ENCODE measurements at places on chromosomes 11 and 22.

DNA sequence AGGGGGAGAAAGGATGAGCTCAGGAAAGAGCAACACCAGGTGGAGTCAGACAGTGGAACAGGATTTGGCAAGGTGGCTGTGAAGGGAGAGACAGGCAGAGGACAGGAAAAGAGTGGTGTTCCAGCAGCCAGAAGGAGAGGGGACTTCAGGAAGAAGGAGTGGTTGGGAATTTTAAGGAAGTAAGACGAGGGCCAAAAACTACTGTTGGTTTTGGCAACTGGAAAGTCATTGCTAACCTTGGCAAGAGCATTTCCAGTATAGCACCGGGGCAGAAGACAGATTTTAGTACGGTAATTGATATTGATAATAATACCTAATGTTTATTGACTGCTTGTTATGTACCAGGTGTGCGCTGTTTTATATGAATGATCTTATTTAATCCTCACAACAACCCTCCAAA, 15.4 kb upstream of the DDX6 start:
- H3K27ac ChIP-seq = no peak overlapping the region
- no peak overlapping the region for H3K4me3 ChIP-seq
- H3K27me3 ChIP-seq = no peaks in the 10 kb centered on the region
- DNase-seq = no peak
- peaks cover 18% of the 10 kb centered on the region for H3K4me1 ChIP-seq
- H3K36me3 ChIP-seq = no peaks in the 10 kb centered on the region

DNA sequence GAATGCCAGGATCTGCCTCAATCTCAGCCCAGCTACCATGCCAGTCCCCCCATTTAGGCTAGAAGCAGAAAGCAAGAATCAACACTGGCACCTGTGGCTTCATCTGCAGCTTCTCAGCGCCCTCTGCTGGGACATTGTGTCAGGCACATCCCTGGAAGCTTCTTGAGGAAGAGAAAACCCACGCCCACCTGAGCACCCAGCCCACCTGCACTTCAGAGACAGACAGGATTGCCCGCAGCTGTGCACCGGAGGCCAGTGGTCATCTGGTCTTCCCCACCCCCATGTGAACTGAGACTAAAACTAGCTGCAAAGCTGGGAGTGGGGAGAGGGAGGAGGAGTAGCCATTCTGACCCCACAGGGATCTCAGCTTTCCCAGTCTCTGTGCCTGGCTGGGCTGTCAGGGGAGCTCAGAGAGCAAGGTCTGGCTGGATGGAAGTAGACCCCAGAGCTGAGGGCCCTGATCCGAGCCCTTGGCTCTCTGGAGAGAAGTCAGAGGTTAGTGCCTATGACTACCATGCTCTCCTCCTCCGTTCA, 66.8 kb downstream of the FEZ1 start:
- H3K4me1 ChIP-seq = no peaks in the 10 kb centered on the region
- H3K36me3 ChIP-seq = no peaks in the 10 kb centered on the region
- H3K4me3 ChIP-seq = no peak overlapping the region
- no peak overlapping the region for H3K27ac ChIP-seq
- peak; percentile 57 for DNase-seq

DNA sequence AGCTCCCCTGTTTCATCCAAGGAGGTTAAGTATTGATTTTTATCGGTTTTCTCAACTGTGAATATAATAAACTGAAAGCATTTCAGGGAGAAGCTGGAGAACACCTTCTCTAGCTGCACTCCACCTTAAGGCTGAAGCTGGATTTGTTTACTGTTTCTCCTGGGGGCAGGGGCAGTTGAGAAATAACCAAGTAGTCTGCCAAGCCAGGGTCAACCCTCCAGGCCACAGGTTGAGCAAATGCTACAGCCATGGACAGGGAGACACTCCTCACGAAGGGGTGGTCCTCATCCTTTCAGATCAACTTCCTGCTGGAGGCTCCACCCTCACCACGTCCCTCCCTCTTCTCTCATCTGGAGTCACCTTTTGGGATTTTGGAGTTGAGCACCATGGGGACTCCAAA, at the start of gene TTC36:
TTC36 (plus strand) TSS at position 366 of the 400 bp plus-strand sequence; CDS start at position 387, 21 bp downstream.
- peaks cover 9% of the 10 kb centered on the region for H3K36me3 ChIP-seq
- H3K27ac ChIP-seq = no peak within 1 kb of the TSS
- no peak for DNase-seq
- peaks cover 20% of the 10 kb centered on the region for H3K4me1 ChIP-seq
- no peak within 1 kb of the TSS for H3K4me3 ChIP-seq

- H3K4me3 ChIP-seq = no peak overlapping the region
- DNase-seq = no peak
- H3K4me1 ChIP-seq = no peaks in the 10 kb centered on the region
- no peaks in the 10 kb centered on the region for H3K36me3 ChIP-seq
- H3K27ac ChIP-seq = no peak overlapping the region
Measured at GRCh38 chr11:98736833-98737232, 283.9 kb upstream of the CNTN5 start.

GRCh38 chr11:12066056-12066798, 44.2 kb upstream of the MICAL2 start:
- no peak overlapping the region for H3K27ac ChIP-seq
- DNase-seq = no peak
- no peaks in the 10 kb centered on the region for H3K36me3 ChIP-seq
- peaks cover 3% of the 10 kb centered on the region for H3K27me3 ChIP-seq

GRCh38 chr22:49483946-49484345, 343.7 kb downstream of the BRD1 start:
- no peak overlapping the region for H3K4me3 ChIP-seq
- no peaks in the 10 kb centered on the region for H3K36me3 ChIP-seq
- peaks cover 9% of the 10 kb centered on the region for H3K27me3 ChIP-seq
- DNase-seq = no peak
- H3K4me1 ChIP-seq = no peaks in the 10 kb centered on the region

DNA sequence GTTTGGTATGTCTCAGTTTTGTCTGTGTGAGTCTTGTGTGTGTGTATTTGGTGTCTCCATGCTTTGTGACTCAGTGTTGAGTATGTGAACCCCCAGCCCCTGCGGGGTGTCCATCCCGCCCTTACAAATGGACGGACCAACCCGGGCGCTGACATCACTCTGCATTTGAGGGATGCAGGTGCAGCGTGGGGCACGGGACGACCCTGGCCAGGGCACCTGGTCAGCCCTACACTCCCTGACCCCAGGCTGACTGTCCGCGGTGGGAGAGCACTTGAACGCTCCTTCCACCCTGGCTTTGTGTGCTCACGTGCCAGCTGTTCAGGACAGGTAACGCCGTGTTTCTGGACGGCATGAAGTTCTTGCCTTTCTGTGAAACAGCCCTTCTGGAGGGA, 369.0 kb downstream of the BRD1 start:
- no peak overlapping the region for H3K27ac ChIP-seq
- H3K4me1 ChIP-seq = peaks cover 1% of the 10 kb centered on the region
- no peak for DNase-seq
- H3K4me3 ChIP-seq = no peak overlapping the region
- H3K27me3 ChIP-seq = peaks cover 12% of the 10 kb centered on the region

GRCh38 chr11:83583757-83584366, 297.7 kb upstream of the CCDC90B start:
- peaks cover 6% of the 10 kb centered on the region for H3K4me1 ChIP-seq
- no peak for DNase-seq
- H3K27me3 ChIP-seq = peaks cover 5% of the 10 kb centered on the region

DNA sequence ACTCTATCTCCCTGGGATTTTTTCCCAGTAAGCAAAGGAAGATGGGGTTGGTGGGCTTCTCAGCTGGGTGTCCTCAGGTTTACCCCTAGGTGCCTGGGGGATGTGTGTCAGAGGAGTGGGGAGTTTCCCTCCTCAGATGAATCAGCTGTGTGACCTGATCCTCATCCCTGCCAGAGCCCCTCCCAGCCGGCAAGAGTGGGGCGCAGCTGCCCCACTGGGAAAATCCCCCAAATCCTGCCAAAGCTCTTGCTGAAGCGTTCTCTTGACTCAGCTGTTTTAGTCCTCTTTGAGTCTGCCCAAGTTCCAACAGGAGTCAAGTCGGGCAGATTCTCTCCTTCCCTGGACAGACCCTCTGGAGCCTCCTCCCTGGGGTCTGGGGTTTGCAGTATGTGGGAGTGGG, 6.0 kb downstream of the C11orf68 start:
- no peaks in the 10 kb centered on the region for H3K36me3 ChIP-seq
- H3K27me3 ChIP-seq = no peaks in the 10 kb centered on the region
- DNase-seq = no peak
- no peak overlapping the region for H3K27ac ChIP-seq

- no peak overlapping the region for H3K4me3 ChIP-seq
- no peaks in the 10 kb centered on the region for H3K36me3 ChIP-seq
- no peaks in the 10 kb centered on the region for H3K27me3 ChIP-seq
- DNase-seq = no peak
Measured at GRCh38 chr11:92536883-92537282, 312.3 kb downstream of the FAT3 start.

- H3K36me3 ChIP-seq = no peaks in the 10 kb centered on the region
- H3K4me3 ChIP-seq = no peak overlapping the region
- DNase-seq = no peak
- no peak overlapping the region for H3K27ac ChIP-seq
- H3K4me1 ChIP-seq = peaks cover 32% of the 10 kb centered on the region
- H3K27me3 ChIP-seq = no peaks in the 10 kb centered on the region
Measured at GRCh38 chr22:33569018-33569417, 351.3 kb downstream of the LARGE1 start.

DNA sequence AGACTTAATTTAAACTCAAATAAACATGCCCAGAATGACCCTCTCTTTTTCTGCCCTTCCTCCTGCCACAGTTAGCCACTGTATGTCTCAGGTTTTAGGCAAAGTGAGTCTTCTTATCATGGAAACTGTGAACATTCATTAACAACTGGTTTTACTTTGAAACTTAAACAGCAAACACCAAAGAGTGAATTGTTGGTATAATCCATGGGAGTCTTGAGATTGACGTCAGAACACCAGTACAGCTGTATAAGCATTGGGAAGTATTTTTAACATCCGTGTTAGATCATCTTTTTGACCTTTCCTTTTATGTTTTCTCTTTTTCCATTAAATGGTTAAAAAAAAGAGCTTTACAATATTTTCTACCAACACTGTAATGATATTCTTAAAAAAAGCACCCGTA, 38.9 kb downstream of the ARHGEF12 start:
- DNase-seq = no peak
- H3K27me3 ChIP-seq = peaks cover 3% of the 10 kb centered on the region
- no peak overlapping the region for H3K4me3 ChIP-seq
- H3K4me1 ChIP-seq = no peaks in the 10 kb centered on the region

DNA sequence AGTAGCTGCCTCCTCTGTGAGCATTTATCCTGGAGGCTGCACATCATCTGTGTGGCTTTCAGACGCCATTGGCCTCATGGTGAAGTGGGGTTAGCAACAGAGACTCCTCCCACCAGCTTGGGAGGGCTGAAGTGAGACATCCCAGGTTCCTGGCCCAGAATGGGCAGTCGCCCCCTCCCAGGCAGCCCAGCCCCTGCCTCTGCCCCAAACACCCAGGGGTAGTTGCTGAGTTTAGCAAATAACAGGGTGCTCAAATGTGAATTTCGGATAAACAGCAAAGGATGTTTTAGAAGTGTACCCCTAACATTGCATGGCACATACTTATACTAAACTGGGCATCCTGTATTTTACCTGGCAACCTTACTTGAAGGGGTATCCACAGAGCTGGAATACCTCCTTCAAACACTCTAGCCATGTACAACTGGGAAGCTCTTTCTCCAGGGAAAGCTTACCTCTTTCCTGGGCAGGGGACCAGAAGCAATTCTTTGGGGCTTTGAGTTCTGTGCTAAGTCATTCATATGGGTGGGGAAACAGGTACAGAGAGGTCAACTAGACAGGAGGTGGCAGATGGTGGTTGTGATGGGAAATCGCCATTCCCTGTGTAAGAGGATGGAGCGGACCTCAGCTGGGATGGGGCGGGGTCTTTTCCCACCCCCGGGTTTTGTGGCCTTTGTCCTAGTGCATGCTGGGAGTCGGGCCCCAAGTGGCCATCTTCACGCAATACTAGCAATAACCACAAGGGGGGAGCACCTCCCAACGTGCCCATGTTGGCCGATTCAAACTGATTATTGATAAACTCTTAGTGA, 19.3 kb downstream of the MTFP1 start:
- H3K27me3 ChIP-seq = peaks cover 49% of the 10 kb centered on the region
- peak overlapping the region; percentile 18 for H3K27ac ChIP-seq

DNA sequence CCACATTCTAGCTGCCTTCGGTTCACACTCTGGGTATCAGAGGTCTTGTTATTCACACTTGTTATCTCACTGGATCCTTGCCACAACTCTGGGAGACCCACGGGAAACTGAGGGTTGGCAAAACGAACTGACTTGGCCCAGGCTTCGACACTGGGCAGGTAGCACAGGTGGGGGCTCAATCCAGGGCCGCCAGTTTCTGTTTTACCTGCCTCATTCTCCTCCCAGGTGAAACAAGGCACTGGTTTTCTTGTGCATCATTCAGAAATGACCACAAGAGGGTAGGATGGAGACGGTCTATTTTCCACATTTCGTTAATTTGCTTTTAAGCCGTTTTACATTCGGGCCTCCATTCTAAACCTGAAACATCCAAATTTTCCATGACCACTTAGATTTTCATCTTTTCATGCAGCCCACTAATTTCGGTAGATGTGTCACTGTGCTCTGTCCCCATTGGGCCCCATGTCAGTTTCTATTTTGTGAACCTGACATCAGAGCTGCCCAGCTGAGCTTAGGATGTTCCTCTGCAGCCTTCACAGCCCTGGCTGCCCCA, 108.1 kb downstream of the KIAA1671 start:
- no peaks in the 10 kb centered on the region for H3K36me3 ChIP-seq
- H3K27me3 ChIP-seq = no peaks in the 10 kb centered on the region
- peak overlapping the region; percentile 91 for H3K27ac ChIP-seq
- peak overlapping the region; percentile 17 for H3K4me3 ChIP-seq

- no peak overlapping the region for H3K4me3 ChIP-seq
- H3K27ac ChIP-seq = peak overlapping the region; percentile 14
- no peaks in the 10 kb centered on the region for H3K36me3 ChIP-seq
Measured at GRCh38 chr11:47254386-47254785, 3.4 kb upstream of the NR1H3 start.

- no peak for DNase-seq
- H3K27ac ChIP-seq = peak overlapping the region; percentile 98
- peak overlapping the region; percentile 100 for H3K4me3 ChIP-seq
- H3K4me1 ChIP-seq = peaks cover 49% of the 10 kb centered on the region
- H3K36me3 ChIP-seq = peaks cover 45% of the 10 kb centered on the region
- H3K27me3 ChIP-seq = no peaks in the 10 kb centered on the region
Measured at GRCh38 chr11:66002648-66003225, 434 bp downstream of the BANF1 start.

DNA sequence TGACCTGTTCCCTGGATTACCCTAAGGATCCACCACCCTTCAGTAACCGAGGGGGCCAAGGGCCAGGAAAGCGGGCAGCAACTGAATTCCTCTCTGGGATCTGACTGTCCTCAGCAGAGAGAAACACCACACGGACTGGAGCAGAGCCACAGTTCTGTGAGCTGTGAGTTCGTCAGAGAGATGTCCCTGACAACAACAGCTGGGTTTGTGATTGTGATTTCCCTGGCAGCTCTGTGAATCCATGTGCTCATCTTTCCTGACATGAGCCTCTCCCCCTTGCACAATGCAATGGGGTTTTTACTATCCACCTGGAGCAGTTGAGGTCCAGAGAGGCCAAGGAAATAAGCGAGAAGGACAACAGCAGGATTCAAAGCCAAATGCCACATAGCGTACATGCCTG, 69.4 kb upstream of the AMPD3 start:
- H3K27me3 ChIP-seq = peaks cover 35% of the 10 kb centered on the region
- no peak overlapping the region for H3K27ac ChIP-seq
- no peaks in the 10 kb centered on the region for H3K36me3 ChIP-seq
- H3K4me1 ChIP-seq = no peaks in the 10 kb centered on the region

GRCh38 chr11:67780056-67780455, 105.6 kb upstream of the ALDH3B2 start:
- no peak overlapping the region for H3K4me3 ChIP-seq
- H3K4me1 ChIP-seq = no peaks in the 10 kb centered on the region
- H3K36me3 ChIP-seq = no peaks in the 10 kb centered on the region
- H3K27me3 ChIP-seq = peaks cover 9% of the 10 kb centered on the region

- peak overlapping the region; percentile 98 for H3K27ac ChIP-seq
- DNase-seq = no peak
- H3K27me3 ChIP-seq = no peaks in the 10 kb centered on the region
- peak overlapping the region; percentile 87 for H3K4me3 ChIP-seq
- peaks cover 8% of the 10 kb centered on the region for H3K36me3 ChIP-seq
Measured at GRCh38 chr11:111879637-111879960, 258 bp downstream of the CFAP68 start.
